Foreskin keratinocyte (primary cell): ENCODE measurements at places on chromosomes 6 and 20.

GRCh38 chr6:160103825-160104100 lies 17.9 kb upstream of the SLC22A1 start:
- no peak for DNase-seq

GRCh38 chr20:37384683-37385174 lies 38.8 kb downstream of the SRC start:
- DNase-seq, result no peak

DNA sequence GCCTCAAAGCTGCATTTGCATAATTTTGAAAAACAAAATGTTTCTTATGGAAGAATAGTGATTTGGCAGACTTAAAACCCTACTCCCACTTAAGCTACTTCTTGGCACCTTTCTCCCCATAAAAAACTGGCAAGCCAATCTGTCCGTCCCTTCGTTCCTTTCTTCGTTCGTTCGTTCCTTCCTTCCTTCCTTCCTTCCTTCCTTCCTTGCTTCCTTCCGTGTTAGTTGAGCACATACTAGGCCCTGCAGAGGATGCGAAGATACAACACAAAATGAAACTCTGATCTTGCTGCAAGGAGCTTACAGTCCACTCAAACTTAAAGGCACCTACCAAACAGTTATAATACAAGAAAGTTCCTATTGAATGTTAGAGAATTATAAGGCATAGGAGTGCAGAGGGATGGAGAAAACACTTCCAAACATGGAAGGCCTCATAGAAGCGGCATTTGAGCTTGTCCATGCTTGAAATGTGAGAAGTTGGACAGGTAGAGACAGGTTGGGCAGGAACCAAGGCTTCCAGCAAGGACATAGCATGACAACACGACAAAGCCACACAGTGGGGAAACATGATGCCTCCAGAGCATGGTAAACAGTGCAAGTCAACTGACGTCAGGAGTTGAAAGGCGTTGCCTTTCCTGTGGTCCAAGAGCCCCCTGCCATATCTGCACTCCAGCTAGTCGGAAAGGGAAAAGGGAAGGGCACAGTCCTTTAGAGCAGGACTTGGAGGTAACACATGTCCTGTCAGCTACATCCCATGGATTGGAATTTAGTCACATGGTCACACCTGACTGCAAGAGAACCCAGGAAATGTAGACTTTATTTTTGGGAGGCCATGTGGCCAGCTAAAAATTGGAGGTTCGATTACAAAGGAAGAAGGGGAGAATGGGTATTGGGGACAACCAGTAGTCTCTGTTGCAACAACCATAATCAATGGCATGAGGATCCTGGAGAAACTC lies 7.0 kb downstream of the PNPLA1 start:
- no peak for DNase-seq

GRCh38 chr6:132571774-132572173 lies 1.7 kb downstream of the TAAR6 start:
- no peak for DNase-seq

GRCh38 chr6:6591778-6592465 lies 3.4 kb downstream of the LY86 start:
- no peak for DNase-seq

GRCh38 chr6:11460837-11461661 lies 76.5 kb upstream of the TMEM170B start:
- no peak for DNase-seq

GRCh38 chr20:55667955-55668354 lies 337.4 kb downstream of the CBLN4 start:
- no peak for DNase-seq

GRCh38 chr6:157983406-157984119 lies 1.9 kb downstream of the SYNJ2 start:
- no peak for DNase-seq

DNA sequence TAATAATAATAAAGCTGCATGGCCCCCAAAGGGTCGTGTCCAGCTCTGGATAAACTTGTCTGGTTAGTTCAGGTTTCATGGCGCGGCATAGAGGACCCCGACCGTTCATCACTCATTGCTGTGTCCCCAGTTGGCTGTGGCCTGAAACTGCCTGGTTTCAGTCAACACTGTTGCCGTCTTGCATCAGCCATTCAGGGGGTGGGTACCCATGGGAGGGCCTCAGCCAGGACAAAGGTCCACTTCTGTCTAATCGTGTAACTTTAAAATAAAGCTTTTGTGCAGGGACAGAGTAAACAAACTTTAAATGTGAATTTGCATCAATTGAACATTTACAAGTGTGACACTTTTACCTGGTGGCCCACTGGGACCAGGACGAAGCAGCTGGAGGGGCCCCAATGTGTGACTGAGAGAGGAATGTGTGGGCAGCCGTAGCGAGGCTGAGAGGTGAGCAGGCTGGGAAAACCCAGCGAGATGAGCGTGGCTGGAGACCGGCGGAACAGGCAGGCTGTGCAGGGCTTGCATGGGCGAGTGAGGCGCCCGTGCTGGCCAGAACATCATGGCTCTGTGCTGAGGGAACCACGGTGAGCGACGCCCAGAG lies 22.3 kb upstream of the UNC93A start:
- DNase-seq, result no peak

- DNase-seq, result no peak
These were observed 79.8 kb downstream of the RALGAPA2 start for GRCh38 chr20:20632644-20633043.

DNA sequence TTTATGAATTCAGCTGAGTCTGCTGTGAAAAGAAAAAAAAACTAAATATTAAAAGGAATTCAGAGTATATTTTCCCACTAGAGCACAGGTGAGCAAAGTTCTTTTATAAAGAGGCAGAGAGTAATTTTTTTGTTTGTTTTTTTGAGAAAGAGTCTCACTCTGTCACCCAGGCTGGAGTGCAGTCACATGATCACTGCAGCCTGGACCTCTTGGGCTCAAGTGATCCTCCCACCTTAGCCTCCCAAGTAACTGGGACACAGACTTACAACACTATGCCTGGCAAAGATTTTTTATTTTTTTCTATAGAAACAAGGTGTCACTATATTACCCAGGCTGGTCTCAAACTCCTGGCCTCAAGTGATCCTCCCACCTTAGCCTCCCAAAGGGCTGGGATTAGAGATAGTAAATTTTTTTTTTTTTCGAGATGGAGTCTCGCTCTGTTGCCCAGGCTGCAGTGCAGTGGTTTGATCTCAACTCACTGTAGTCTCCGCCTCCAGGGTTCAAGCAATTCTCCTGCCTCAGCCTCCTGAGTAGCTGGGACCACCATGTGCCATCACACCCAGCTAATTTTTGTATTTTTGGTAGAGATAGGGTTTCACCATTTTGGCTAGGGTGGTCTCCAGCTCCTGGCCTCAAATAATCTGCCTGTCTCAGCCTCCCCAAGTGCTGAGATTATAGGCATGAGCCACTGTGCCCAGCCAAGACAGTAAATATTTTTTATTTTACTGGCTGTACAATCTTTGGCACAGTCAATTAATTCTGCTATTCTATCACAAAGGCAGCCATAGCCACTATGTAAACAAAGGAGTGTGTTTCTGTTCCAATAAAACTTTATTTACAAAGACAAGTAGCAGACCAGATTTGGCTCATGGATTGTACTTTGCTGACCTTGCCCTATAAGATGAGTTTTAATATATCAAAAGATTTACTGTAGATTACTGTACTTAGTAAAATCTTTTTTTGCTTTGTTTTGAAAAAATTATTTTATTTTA lies 14.5 kb upstream of the B4GALT5 start:
- no peak for DNase-seq
